ENCODE measurements at places on chromosomes 12 and 14. TPM values are rescaled to one million over a fixed set of nuclear protein-coding genes. Genes with fewer than 3 reads are reported as not detected.

Gene GALNT4
- total RNA-seq, result 7.1 TPM

Gene FSCB
- total RNA-seq, result not detected

Gene OTX2
- total RNA-seq, result not detected

Gene SMIM41
- not detected for total RNA-seq

Gene MCRS1
- total RNA-seq, result 59.5 TPM

Gene PMEL
- 9.9 TPM for total RNA-seq

Gene SYCP3
- total RNA-seq, result not detected

Gene MYRFL
- total RNA-seq, result not detected

Gene SRRM4
- total RNA-seq, result not detected

Gene IFNG-AS1
- not detected for total RNA-seq

Gene TBX3
- total RNA-seq, result 3.6 TPM

Gene CDCA3
- 8.3 TPM for total RNA-seq

Data from cardiac atrium fibroblast (primary cell).